Endothelial cell (in vitro differentiated cells): ENCODE measurements at places on chromosomes 16 and 17.

GRCh38 chr16:66127459-66128370, 238.8 kb upstream of the CDH5 start:
- no peak overlapping the region for H3K27ac ChIP-seq
- peak; percentile 21 for DNase-seq
- no peaks in the 10 kb centered on the region for H3K36me3 ChIP-seq
- H3K4me3 ChIP-seq = no peak overlapping the region
- peaks cover 5% of the 10 kb centered on the region for H3K27me3 ChIP-seq

- H3K36me3 ChIP-seq = peaks cover 5% of the 10 kb centered on the region
- no peak for DNase-seq
- no peaks in the 10 kb centered on the region for H3K4me1 ChIP-seq
- H3K27me3 ChIP-seq = peaks cover 11% of the 10 kb centered on the region
These were observed 62.5 kb downstream of the SREBF1 start for GRCh38 chr17:17774009-17774881.

- H3K4me3 ChIP-seq = no peak overlapping the region
- peaks cover 2% of the 10 kb centered on the region for H3K27me3 ChIP-seq
- H3K27ac ChIP-seq = no peak overlapping the region
These were observed 70.7 kb downstream of the C16orf95 start for GRCh38 chr16:87246269-87247065.

DNA sequence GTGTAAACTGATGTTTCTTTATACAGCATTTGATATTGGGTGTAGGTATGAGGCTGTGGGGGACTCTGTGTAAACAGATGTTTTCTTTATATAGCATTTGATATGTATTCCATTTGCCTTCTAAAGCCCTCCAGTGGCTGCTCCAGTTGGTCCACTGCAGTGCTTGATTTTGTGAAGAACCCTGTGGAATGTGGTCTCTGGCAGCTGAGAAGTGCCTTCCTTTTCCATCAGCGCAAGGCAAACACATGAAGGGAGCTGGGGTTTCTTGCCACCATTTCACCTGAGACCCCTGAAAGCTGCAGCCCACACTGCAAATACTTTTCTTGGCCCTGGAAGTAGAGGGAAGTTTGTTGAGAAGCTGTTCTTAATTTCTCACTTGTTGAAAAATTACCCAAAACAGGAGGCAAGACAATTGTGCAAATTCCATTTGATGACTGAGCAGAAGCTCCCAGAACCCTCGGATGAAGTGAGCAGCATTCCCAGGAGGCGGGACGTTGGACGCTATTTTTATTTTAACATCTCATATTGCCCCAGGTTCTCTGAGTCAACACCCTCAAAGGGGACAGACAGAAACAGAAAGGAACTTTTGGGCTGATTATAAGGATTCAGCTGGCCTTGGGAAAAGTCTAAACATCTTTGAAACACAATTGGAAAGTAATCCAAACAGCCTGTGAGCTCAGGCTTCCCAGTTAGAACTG, 158.5 kb upstream of the RPH3AL start:
- no peak overlapping the region for H3K27ac ChIP-seq
- peak overlapping the region; percentile 8 for H3K4me3 ChIP-seq
- H3K4me1 ChIP-seq = peaks cover 22% of the 10 kb centered on the region
- peaks cover 12% of the 10 kb centered on the region for H3K27me3 ChIP-seq
- no peak for DNase-seq

DNA sequence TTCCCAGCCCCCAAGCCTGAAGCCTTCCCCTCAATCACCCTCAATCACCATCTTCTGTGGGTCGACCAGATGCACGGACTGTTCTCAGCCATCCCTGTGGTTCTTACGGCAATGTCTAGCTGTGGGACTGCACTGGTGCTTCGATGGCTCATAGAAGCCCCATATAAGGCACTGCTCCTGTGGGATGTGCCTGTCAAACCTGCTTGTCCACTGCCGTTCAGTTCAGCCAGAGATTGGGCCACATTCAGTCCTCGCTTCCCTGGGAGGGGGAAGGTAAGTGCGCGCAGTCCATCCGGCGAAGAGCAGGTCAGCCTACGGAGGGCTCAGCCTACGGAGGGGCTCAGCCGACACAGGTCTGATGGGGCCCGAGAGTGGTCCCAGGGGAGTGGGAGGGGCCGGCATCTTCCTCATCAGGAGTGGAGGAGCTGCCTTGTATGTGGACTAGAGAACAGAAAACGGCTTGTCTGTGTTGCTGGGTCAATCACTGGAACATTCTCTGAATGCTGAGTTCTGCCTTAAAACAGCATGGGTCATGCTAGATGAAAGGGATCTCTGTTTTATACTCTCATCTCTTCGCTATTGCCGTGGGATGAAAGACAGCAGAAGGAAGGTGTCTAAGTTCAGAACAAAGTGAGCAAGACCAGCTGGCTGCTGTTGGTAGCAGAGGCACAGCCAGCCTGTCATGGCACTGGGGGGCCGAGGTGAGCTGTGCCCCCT, at the start of gene CARD14:
Gene CARD14 (plus strand): TSS at position 247 of the 717 bp plus-strand sequence. CDS start 11,409 bp downstream, outside the sequence.
- peaks cover 6% of the 10 kb centered on the region for H3K36me3 ChIP-seq
- no peak for DNase-seq
- peaks cover 13% of the 10 kb centered on the region for H3K27me3 ChIP-seq
- H3K4me1 ChIP-seq = no peaks in the 10 kb centered on the region
- H3K27ac ChIP-seq = no peak within 1 kb of the TSS

DNA sequence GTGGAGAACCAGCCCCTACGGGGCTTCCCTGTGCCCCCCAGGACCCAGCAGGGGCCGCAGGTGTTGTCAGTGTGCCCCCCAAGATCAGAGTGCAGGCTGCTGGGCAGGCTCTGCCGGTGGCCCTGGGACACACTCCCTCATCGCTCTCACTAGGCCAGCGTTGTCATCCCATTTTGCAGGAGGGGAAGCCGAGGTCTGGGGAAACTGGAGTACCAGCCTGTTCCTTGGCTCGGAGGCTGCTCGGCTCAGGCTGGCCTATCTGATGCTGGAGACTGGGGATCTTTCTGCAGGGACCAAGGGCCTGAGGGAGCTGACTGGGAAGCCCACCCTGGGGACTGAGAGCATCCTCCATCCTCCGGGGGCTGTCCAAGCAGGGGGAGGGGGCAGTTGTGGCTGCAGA, 74.2 kb upstream of the CBX4 start:
- no peak overlapping the region for H3K4me3 ChIP-seq
- DNase-seq = no peak
- H3K27ac ChIP-seq = no peak overlapping the region

DNA sequence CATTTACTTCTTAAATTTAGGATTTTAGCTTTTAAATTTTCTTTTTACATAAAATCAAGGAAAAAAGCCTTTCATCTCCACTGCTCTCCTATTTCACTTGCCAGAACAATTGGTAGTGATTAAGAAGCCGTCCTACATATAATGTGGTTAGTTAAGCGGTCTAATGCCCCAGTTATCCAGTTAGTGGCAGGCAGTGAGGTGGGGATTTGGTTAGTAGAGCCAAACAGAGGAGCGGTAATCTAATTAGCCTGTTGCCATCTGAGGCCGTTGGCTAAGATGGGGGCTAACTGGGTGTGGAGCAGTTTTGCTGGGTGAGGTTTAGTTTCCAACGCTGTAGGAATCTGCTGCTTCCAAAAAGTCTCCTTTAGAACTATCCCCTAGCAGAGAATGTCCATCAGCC, 22.4 kb downstream of the SNX11 start:
- no peaks in the 10 kb centered on the region for H3K36me3 ChIP-seq
- peaks cover 2% of the 10 kb centered on the region for H3K27me3 ChIP-seq
- DNase-seq = no peak
- no peak overlapping the region for H3K27ac ChIP-seq
- peaks cover 18% of the 10 kb centered on the region for H3K4me1 ChIP-seq
- no peak overlapping the region for H3K4me3 ChIP-seq

DNA sequence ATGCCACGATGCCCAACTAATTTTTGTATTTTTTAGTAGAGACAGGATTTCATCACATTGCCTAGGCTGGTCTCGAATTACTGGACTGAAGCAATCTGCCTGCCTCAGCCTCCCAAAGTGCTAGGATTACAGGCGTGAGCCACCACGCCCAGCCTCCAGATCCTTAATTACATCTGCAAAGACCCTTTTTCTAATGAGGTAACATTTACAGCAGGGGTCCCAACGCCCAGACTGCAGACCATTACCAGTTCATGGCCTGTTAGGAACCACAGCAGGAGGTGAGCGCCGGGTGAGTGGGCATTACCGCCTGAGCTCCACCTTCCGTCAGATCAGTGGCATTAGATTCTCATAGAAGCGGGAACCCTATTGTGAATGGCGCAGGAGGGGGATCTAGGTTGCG, 4.0 kb upstream of the RAB11FIP4 start:
- DNase-seq = no peak
- H3K27ac ChIP-seq = no peak overlapping the region
- peaks cover 4% of the 10 kb centered on the region for H3K36me3 ChIP-seq
- H3K4me1 ChIP-seq = peaks cover 14% of the 10 kb centered on the region
- H3K4me3 ChIP-seq = no peak overlapping the region
- H3K27me3 ChIP-seq = peaks cover 13% of the 10 kb centered on the region

GRCh38 chr16:22614271-22614947, 103.7 kb downstream of the NPIPB5 start:
- no peaks in the 10 kb centered on the region for H3K4me1 ChIP-seq
- H3K27me3 ChIP-seq = peaks cover 2% of the 10 kb centered on the region
- H3K36me3 ChIP-seq = no peaks in the 10 kb centered on the region

- no peak within 1 kb of the TSS for H3K4me3 ChIP-seq
- no peaks in the 10 kb centered on the region for H3K4me1 ChIP-seq
- DNase-seq = no peak
- H3K36me3 ChIP-seq = no peaks in the 10 kb centered on the region
- no peaks in the 10 kb centered on the region for H3K27me3 ChIP-seq
These were observed at the start of gene PMFBP1 for GRCh38 chr16:72172105-72173034. Gene PMFBP1 (minus strand): TSS chr16:72172155. CDS start chr16:72171208, 947 bp downstream.

GRCh38 chr17:63431939-63432804, 13.9 kb downstream of the CYB561 start:
- peak overlapping the region; percentile 63 for H3K4me3 ChIP-seq
- H3K27ac ChIP-seq = peak overlapping the region; percentile 74
- peaks cover 25% of the 10 kb centered on the region for H3K36me3 ChIP-seq
- no peak for DNase-seq
- peaks cover 30% of the 10 kb centered on the region for H3K27me3 ChIP-seq
- H3K4me1 ChIP-seq = peaks cover 46% of the 10 kb centered on the region

DNA sequence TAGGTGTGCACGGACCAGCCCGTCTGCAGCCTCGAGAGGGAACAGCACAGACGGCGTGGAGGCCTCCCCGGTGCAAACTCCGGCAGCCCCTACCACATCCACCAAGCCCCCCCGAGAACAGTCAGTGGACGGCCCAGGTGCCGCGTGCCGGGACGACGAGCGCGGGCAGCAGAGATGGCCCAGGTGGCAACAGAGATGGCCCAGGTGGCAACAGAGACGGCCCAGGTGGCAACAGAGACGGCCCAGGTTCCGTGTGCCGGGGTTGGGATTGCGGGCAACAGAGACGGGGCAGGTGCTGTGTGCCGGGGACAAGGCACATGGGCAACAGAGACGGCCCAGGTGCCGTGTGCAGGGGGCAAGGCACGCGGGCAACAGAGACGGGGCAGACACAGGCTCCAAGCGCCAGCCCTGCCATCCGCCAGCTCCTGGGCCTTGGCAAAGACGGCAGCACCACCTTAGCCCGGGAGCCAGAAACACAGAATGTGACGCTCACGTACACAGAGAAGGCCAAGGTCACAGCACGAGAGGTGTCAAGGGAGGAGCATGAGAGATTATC, 31.1 kb downstream of the RPH3AL start:
- peaks cover 14% of the 10 kb centered on the region for H3K4me1 ChIP-seq
- H3K36me3 ChIP-seq = peaks cover 19% of the 10 kb centered on the region
- no peak overlapping the region for H3K4me3 ChIP-seq

- peaks cover 5% of the 10 kb centered on the region for H3K4me1 ChIP-seq
- peaks cover 5% of the 10 kb centered on the region for H3K36me3 ChIP-seq
- peaks cover 11% of the 10 kb centered on the region for H3K27me3 ChIP-seq
- no peak for DNase-seq
- H3K4me3 ChIP-seq = no peak overlapping the region
These were observed 13.7 kb downstream of the ZBTB4 start for GRCh38 chr17:7465597-7466275.

- H3K4me3 ChIP-seq = no peak overlapping the region
- no peak overlapping the region for H3K27ac ChIP-seq
- no peak for DNase-seq
- no peaks in the 10 kb centered on the region for H3K27me3 ChIP-seq
- H3K4me1 ChIP-seq = no peaks in the 10 kb centered on the region
These were observed 472.8 kb downstream of the MAF start for GRCh38 chr16:79127766-79128165.

GRCh38 chr16:85662976-85663830, 25.6 kb downstream of the GINS2 start:
- H3K4me1 ChIP-seq = no peaks in the 10 kb centered on the region
- no peak overlapping the region for H3K27ac ChIP-seq
- peaks cover 4% of the 10 kb centered on the region for H3K27me3 ChIP-seq
- H3K36me3 ChIP-seq = peaks cover 14% of the 10 kb centered on the region
- H3K4me3 ChIP-seq = peak overlapping the region; percentile 18

- no peak overlapping the region for H3K27ac ChIP-seq
- H3K4me1 ChIP-seq = peaks cover 32% of the 10 kb centered on the region
- H3K36me3 ChIP-seq = no peaks in the 10 kb centered on the region
- H3K27me3 ChIP-seq = no peaks in the 10 kb centered on the region
These were observed 131.2 kb downstream of the HS3ST3B1 start for GRCh38 chr17:14432079-14432478.

DNA sequence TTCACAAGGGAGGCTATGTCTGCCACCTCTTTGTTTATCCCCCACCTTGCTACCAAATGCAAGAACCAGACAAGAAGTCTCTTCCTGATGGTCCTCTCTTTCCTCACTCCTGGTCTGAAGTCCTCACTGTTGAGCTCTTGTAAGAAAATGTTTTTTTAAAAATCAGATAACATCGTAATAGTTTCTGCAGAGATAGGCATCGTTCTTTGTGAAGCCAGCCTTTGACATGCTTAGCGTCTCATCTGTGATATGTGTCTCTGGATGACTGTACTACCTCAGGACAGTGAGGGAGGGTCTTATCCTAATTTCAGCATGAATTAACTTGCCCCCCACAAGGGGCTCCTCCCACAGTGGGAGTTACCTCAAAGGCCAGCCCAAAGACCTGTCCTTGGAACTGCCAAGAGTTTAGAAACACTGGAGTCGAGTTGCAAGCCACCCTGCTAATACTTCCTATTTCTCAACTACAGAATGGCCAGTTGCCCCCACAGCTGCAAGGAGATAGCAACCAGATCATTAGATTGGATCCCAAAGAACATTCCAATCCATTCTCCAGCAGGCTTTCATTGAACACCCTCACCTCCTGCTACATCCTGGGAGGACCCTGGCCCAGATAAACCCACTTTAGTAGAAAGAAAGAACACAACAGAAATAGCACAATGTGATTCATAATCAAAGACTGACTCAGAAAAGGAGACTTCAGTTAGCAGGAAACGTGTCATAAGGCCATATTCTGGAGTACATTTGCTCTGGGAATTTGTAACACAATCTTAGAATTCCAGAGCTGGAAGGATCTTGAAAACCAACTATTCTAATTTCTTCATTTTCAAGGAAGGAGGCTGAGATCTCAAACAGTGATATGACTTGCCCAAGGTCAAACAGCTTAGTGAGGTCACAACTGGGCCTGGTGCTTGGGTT, 151.0 kb downstream of the IRX3 start:
- H3K4me1 ChIP-seq = peaks cover 3% of the 10 kb centered on the region
- no peak overlapping the region for H3K27ac ChIP-seq
- no peak overlapping the region for H3K4me3 ChIP-seq
- H3K36me3 ChIP-seq = no peaks in the 10 kb centered on the region
